Caco-2 (cell line): ENCODE measurements at places on chromosomes 6 and 20.
A peak's percentile ranks its signal among the peaks of the same experiment; 100 is the strongest.

- DNase-seq, result no peak
Observed at GRCh38 chr6:6885521-6886170, 222.1 kb upstream of the RREB1 start.

GRCh38 chr20:32541323-32542258 lies 43.5 kb downstream of the NOL4L start:
- DNase-seq, result no peak

DNA sequence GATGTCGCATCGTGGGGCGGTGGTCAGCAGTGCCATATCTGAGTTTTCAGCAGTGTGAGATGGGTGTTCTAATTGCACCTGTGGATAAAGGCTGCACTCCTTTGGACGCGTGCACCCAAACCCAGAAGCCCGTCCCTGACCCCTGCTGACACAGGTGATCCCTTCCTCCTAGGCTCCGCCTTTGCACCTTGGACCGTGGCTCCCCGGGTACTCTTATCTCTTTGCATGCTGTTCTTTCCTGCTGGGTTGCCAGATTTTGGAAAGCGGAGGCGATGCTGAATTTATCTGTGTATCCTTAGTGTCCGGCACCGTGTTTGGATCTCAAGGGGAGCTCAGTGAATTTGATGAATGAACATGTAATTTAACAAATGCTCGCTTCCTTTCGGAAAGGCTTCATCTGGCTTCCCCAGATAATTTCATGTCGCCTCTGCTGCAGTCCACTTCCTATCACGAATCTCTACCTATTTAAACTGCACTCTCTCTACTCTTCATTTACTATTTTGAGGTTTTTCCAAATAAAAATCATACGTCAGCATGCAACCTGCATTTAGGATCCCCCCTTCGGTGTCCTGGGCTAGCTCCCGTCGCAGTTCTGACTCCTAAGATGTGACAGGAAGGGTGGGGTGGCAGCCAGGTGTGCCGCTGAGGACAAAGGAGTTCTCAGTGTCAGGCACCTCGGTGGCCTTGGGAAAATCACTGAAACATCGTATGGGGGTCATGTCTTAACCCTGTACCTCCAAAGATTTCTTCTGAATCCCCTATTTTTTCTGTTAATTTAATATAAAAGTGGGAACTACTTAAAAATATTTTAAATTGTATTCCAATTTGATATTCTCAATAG lies 753 bp upstream of the PERP start:
- peak; percentile 88 for DNase-seq

DNA sequence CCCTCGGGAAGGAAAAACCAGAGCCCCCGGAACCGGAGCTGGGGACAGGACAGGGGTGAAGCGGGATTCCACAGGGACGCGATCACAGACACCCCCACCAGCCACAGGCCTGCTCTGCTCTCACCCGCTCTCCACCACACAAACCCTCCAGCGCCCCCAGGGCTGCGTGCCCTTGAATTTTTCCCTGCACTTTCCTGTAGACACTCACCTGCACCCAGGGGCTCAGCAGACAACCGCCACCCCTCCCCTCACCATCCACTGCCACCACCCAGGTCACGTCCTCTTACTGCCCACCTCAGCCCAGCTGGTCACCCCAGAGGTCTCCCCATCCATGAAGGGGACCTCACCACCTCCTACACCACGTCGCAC lies 631 bp downstream of the ULBP2 start:
- DNase-seq, result peak; percentile 26

DNA sequence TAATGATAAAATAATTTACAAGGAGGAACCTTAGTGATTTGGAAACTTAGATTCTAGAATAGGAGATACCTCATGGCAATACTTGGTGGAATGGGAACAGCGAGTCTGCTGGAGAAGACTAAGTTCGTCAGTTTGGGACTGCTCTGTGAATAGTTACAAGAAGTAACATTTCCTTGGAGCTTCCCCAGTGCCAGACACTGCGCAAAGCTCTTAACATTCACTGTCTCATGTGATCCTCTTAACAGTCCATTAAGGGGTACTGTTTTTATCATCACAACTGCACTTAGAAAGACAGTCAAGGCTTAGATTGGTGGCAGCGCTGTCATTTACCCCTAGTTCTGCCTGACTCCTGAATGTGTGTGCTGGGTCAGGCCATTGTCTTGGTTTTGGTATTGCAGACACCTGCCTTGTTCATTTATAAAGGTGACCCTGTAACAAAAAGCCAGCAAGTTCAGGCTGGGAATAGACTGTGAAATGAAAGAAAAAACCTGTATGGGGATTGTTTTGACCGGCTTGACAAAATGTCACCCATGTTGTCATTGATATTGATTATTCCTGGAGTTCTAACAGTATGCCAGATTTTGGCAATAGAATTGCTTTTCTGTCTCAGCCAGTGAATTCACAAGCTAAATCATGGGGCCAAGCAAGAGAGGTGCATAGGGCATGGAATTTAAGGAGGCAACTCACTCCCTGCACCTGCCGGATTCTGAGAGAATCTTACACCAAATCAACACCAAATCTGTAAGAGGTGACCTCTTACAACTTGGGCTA lies 118.4 kb downstream of the SASH1 start:
- no peak for DNase-seq

GRCh38 chr6:112298021-112298745 lies 43.8 kb upstream of the LAMA4 start:
- no peak for DNase-seq

DNA sequence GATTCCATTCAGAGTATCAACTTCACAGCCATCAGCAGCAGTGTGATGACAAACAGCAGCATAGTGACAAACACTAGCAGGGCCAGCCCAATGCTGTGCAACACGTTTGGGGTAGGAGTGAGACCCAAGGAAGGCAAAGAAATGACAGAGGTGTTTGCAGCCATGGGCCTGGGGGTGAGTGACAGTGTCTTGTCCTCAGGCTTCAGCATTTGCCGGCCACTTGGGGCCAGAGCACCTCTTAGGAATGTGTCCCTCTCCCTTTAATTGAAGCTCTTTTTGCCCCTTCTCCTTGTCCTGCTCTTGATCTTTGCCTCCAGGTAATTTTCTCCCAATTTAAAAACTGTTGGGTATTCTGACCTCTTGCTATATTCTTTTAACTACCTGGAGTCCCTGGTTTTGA lies 84.4 kb downstream of the HS3ST5 start:
- DNase-seq, result no peak

DNA sequence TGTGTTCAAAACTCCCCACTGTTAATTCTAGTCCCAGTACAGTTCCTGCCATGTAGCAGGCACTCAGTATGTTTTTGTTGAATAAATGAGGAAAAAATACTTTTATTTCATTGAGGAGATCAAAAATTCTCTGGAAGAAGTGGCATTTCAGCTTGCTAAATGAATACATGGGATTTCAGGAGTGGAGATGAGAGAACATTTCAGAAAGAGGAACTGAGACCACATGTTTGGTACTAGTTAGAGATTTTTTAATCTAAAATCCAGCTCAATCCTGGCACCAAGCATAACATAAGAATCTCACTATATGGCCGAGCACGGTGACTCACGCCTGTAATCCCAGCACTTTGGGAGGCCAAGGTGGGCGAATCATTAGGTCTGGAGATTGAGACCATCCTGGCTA lies 75.4 kb downstream of the BTBD9 start:
- DNase-seq, result no peak

GRCh38 chr6:32947552-32948465 lies 5.1 kb downstream of the HLA-DMA start:
- peak; percentile 73 for DNase-seq

DNA sequence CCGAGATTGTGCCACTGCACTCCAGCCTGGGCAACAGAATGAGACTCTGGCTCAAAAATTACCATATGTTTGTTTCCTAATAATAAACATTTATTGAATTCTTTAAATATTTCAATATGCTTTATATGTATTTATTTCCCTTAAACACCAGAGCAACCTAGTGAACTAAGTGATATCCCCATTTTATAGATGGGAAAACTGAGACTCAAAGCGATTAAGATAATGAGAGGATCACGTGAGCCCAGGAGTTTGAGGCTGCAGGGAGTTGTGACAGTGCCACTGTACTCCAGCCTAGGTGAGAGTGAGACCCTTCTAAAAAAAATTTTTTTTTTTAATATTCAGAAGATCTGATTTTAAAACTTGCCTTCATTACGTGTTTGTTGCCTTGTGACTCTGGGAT lies 19.4 kb upstream of the CARMIL1 start:
- DNase-seq, result no peak

DNA sequence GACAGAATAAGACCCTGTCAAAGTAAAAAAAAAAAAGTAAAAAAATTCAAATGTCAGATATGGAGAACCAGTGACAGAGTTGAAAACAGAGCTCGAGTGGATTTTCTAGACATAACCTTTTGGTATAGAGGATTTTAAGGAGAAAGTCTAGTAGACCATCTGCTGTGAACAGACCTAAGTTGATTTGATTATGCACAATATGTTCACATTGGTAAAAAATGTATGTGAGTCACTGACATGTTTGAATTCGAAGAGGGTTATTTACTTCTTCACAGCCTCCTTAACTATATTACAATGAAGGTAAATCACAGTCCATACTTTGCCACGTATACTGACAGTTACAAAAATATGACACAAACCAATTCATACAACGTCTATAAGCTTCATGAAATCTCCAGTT lies 7.4 kb downstream of the TINAG start:
- no peak for DNase-seq

DNA sequence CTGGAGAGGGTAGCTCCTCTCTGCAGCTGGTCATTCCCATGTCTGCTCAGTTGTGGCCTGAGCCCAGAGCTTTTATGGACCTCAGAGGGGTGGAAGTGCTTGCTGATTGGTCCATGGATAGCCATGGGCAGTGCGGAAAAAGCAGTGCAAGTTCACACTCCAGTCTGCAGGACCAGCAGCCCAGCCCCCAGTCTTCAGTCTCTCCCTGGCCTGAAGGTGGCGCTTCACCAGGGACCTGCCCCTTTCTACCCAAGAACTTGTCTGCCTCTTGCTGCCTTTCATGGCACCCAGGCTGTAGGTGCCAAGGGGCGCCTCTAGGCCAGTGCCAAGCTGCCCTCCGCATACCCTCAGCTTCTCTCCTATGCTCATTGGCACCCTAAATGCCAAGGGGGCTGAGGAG lies 91.0 kb downstream of the TBXT start:
- DNase-seq, result no peak

- no peak for DNase-seq
Observed at GRCh38 chr6:41736186-41736733, 852 bp upstream of the TFEB start.

GRCh38 chr6:2157441-2158127 lies 87.8 kb downstream of the GMDS start:
- no peak for DNase-seq

GRCh38 chr20:2794866-2795447 lies 5.5 kb downstream of the CPXM1 start:
- DNase-seq, result no peak

DNA sequence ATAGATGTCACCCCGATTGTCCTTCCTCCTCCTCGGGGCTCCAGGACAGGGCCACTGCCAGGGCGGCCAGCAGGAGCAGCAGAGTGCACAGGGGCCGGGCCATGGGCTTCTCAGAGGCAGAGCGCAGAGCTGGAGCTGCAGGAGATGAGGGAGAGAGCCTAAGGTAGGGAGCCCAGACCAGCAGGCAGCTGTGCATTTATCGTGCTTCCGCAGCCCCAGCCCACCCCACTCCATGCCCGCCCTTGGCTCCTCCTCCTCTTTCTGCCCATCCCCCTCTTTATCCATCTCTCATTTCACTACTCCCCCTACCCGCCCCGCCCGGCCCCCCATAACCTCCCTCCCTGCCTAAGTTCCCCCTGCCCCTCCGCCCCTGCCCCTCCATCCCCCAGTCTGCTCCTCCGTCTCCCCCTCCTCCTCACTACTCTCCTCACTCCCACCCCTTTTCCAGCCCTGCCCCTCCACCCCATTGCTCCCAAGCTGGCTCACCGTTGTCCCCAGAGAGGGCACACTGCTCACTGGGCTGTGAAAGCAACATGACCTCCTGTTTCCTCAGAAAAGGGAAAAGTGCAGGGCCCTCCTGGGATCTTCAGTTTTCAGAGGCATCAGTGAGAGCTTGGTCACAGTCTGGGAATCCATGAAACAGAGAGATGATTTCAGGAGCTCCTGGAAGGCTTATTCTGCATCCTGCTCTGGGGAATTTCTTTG lies 25.5 kb upstream of the CST1 start:
- DNase-seq, result no peak

GRCh38 chr6:104421650-104422049 lies 438.1 kb downstream of the HACE1 start:
- no peak for DNase-seq

DNA sequence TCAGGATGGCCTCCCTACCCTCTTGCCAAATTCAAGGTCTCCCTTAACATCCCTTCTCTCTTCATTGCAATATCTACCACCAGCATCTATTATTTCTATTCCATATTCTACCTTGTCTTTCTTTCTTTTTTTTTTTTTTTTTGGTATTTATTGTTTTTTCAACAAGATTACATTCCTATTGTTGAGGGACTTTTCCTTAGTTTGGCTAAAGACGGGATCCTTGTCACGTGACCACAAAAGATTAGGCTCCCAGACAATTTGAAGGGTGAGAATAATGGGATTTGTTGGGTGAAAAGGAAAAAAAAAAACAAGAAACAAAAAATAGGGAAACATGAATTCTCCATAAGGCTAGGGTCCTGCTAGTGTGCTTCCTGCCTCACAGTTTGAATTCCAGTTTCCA lies 124.3 kb upstream of the MCHR2 start:
- DNase-seq, result no peak

DNA sequence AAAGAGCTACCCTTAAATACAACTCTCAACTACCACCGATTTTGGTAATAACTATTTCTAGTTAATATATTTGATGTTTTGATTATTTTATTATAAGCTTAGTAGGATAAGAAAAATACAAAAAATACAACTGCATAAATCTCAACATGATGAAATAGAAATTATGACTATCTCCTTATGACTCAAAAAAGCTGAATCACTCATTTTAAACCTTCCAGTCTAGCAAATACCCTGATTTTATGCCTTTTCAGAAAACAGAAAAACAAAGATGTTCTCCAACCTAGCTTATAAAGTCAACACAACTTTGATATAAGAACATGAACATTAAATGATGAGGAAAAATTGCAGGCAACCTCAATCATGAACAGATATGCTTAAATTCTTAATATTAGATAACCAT lies 40.2 kb upstream of the DSE start:
- DNase-seq, result no peak

DNA sequence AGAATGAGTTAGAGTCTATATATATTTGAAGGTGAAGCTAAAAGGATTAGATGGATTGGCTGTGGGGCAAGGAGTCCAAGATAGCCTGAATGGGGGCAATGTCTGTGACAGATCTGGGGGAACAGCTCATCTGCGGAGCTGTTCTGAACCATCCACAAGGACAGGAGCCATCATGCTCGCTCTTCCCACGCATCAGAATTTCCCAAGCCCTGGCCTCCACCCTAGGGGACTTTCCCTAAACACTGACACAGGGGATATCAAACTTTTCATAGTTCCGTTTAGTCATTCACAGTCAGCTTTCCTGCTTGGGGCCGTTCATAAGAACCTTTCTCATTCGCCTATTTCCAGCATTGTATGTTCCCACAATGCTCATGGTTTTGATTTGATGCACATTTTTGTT lies 37.6 kb upstream of the CCN6 start:
- no peak for DNase-seq
